Stimulated activated CD4-positive, alpha-beta T cell treated with anti-CD3 and anti-CD28 coated beads, Interleukin-4, amount 100 ng/mL, for 1 hour (primary cell): ENCODE measurements at places on chromosomes 1 and 21.

DNA sequence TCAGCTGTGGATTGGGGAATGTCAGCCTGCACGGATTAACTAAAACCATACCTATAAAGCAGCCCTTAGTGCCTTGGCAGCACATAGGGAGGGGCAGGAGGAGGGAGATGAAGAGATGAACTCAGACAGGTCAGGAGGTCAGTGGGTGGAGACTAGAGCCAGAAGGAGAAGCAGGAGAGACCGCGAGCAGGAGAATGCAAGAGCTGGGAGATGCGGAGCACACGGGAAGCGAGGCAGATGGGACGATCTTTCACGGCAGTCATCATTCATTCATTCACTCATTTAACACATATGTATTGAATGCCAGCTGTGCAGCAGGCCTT lies 41.9 kb downstream of the NEK2 start:
- DNase-seq: no peak

GRCh38 chr1:192632641-192633532 lies 3.1 kb upstream of the RGS13 start:
- no peak for DNase-seq

DNA sequence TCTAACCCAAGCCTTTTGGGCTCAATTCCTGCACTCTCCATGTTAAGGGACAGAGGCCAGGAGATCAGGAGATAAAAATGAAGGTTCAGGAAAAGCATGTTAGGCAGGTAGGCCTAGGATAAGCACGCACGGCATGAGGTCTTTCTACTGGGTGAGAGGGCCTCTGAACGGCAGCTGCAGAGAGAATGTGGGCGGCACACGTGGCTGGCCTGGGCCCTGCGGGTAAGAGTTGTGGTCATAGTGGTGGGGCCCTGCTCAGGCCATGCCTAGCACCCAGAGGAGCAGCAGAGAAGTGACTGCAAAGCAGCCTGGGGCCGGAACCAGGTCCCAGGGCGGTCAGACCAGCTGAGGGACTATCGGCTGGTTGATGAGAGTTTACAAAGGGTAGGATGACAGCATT lies 7.5 kb upstream of the FOXO6 start:
- DNase-seq: no peak

- no peak for DNase-seq
Measured at GRCh38 chr1:219533280-219533679, 79.6 kb downstream of the ZC3H11B start.

DNA sequence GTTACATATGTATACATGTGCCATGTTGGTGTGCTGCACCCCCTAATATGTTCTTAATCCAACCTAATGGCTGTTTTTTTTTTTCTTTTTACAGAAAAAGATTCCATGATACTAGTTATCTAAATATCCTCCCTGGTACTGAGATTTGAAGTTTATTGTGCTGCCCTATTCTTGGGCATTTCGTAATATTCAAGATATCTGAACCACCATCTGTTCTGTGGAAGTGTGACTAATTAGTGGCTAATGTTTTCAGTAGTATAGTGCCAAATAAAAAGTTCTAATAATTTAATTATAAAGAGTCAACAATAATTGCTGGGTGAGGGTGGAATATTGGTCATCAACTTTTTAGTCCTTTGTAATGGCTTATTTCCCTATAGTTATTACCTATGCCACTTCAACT lies 217.5 kb downstream of the GABPA start:
- DNase-seq: no peak

DNA sequence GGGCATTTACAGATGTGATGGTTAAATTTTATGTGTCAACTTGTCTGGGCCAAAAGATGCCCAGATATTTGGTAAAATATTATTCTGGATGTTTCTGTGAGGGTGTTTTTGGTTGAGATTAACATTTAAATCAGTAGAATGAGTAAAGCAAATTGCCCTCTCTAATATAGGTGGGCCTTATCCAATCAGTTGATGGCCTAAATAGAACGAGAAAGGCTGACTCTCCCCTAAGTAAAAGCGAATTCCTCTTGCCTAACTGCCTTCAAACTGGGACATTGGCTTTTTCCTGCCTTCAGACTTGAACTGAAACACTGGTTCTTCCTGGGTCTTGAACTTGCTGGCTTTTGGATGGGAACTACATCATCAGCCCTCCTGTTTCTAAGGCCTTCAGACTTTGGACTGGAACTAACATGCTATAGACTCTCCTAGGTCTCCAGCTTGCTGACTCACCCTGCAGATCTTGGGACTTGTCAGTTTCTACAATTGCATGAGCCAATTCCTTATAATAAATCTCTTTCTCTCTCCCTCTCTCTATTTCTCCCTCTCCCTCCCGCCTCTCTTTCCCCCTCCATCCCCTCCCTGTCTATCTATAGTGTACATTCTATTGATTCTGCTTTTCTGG lies 10.2 kb upstream of the NAV1 start:
- no peak for DNase-seq

- DNase-seq: no peak
Measured at GRCh38 chr1:223477456-223477855, 84.2 kb downstream of the CCDC185 start.

- peak; percentile 13 for DNase-seq
Measured at GRCh38 chr1:107139833-107140702, 771 bp upstream of the NTNG1 start.

DNA sequence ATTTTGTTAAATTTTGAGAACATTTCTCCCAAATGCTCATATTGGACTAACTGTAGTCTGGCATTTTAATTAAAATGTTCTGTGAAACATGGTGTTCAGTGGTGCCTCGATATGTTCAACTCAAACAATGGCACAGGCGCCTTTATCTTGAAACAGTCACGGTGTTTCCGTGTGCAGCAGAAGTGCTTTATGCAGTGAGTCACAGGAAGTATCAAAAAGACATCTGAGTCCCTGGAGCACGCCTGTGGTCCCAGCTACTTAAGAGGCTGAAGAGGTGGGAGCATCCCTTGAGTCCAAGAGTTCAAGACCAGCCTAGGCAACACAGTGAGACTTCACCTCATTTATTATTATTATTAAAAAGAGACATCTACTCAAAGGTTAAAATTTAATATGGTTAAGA lies 52.2 kb downstream of the GREM2 start:
- no peak for DNase-seq

DNA sequence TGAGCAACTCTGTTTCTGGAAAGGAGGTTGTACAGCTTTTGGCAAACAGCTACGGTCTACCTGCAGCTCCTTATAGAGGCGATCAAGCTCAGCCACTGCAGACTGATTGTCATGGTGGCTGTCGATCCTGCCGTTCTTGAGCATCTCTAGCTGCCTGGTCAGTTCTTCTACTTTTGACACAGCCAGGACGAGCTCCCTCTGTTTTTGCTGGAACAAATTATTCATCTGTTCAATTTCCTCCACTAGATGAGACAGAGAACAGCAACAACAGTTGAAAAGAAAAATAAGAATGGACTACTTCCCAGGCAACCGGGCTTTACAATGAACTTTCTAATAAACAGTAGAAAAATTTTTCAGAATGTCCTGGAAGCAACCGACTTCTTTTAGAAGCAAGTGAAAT lies 42.5 kb downstream of the TP53BP2 start:
- DNase-seq: no peak

GRCh38 chr1:93818570-93818959 lies 60.4 kb downstream of the DNTTIP2 start:
- DNase-seq: no peak

DNA sequence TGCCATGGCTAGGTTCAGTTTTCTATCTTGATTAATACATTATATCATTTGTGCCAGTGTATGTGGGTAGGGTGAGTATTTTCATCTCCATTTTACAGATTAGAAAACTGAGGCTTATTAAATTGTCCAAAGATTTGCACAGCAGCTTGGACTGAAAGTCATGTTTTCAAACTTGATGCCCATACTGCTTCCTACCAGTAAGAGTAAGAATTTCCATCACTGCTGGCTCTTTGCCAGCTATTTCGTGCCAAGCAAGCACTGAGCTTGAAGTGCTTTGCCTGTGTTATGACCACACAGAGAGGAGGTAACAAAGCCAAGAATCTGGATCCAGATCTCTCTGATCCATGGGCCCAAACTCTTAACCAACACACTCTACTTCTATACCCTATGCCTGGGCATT lies 295.0 kb downstream of the VAV3 start:
- DNase-seq: no peak

GRCh38 chr1:40003156-40004093 lies 37.1 kb upstream of the CAP1 start:
- DNase-seq: no peak

- DNase-seq: no peak
Measured at GRCh38 chr1:243501002-243501401, 245.2 kb downstream of the SDCCAG8 start.

DNA sequence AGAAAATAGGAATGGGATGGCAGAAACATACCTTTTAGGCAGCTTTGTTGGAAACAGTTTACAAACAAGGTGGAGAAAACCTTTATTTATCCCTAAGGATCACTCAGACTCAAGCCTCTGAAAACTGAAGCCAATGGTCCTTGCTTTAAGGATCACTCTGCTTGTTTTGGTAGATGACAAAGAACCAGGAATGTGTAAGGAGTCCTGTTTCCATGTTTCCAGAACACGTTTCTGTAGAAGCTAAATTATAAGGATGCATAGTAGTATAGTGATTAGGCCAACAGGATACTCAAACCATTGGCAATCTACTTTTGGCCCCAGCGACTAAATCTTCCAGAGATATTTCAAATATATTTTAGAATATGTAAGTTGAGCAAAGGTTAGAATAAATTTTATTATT lies 149.1 kb upstream of the HP1BP3 start:
- no peak for DNase-seq

GRCh38 chr1:203038891-203039608 lies 12.8 kb downstream of the PPFIA4 start:
- DNase-seq: peak; percentile 72

DNA sequence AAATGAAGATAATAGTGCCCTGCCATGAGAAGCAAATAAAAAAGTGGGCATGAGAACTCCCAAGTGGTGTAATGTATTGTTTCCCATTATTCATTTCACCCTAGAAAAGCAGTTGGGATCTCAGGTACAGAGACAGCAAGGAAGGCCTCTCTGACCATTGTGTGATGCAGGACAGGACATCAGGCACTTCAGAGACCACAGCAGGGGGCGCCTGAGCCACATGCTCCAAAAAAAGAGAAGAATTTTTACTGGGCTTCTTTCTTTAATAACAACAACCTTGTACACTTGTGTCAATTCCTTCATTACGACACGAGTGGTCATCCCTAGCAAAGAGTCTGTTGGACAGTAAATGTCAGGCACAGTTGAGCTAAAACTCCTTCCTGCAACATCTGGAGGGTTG lies 533.3 kb downstream of the OMA1 start:
- DNase-seq: no peak

GRCh38 chr1:218164111-218164929 lies 120.8 kb upstream of the RRP15 start:
- peak; percentile 3 for DNase-seq

DNA sequence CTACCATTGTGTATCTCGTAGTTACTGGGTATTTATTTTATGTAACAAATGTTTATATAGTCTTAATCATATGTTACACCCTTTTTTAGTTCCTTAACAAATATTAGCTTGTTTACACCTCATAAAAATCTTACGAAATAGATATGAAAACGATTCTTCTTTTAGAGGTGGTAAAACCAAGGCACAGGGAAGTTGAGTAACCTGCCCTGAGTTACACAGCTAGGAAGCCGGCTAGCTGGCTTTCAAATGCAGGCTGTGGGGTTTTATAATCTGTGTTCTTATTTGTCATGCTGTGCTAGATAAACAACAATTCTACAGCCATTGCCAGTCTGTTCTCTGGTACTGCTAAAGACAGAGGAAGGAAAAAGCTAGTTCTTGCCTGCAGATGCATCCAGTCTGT lies 109.6 kb downstream of the NOS1AP start:
- DNase-seq: no peak

DNA sequence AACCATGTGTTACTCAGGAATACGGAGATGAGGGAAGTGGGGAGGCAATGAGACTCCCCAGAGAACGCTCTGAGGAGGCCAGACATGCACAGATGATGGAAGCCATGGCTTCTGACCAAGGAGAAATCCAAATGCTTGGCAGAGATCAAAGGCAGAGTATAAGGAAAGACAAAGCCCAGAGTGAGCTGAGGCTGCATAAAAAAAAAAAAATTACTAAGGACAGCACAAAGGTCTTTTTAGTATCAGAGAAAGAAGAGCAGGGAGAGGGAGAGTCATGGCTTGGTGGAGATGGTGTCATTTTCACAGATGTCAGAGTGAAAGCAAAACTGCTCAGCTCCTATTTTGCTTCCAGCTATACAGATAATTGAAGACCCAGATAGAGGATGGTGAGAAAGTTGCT lies 8.1 kb upstream of the NCF2 start:
- no peak for DNase-seq

DNA sequence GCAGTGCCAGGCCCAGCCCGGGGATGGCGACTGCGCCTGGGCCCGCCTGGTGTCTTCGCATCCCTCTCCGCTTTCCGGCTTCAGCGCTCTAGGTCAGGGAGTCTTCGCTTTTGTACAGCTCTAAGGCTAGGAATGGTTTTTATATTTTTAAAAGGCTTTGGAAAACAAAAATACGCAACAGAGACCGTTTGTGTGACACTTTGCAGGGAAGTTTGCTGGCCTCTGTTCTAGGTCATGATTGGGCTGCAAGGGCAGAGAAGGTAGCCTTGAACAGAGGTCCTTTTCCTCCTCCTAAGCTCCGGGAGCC lies 719 bp downstream of the SOD1 start:
- no peak for DNase-seq

GRCh38 chr1:62382658-62382955 lies 54.2 kb upstream of the USP1 start:
- DNase-seq: no peak

GRCh38 chr1:218658899-218659298 lies 313.8 kb downstream of the TGFB2 start:
- DNase-seq: no peak

- DNase-seq: peak; percentile 10
Measured at GRCh38 chr1:180231506-180231921, 1.4 kb downstream of the LHX4 start.

GRCh38 chr1:117654493-117655219 lies 48.8 kb downstream of the TENT5C start:
- no peak for DNase-seq

DNA sequence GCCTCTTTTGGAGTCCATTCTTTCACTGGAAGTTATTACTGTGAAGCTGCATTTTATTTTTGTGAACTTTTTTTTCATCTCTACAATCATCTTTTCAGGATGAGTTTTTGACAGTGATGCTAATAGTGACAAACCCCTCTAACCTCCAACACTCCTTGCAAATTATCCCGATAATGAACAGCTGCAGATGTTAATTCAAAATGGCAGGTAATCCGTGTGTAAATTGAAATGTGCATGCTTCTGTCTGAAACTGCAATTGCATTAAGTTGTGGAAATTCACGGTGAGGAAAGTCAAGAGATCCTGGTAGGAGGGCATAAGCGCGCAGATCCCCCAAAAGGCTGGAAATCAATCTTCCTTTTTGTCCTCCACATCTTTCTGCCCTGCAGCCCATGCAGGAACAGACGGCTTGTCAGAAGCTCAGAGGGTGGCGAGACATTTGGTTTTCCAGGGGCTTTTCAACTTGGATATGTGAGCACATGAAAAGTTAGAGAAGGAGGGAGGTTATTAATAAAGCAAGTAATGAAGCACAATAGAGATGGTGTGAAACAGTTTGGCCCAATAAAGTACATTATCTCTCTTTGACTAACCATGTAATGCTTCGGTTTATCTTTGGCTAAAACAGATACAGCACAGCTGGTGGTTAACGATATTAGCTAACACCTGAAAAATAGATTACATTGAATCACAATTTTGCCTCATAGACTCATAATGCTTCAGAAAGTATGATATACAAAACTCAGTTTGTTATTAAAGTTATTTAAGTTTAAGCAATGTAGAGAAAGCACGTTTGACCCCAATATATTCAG lies 143.5 kb upstream of the COA6 start:
- no peak for DNase-seq
